Testis (tissue), 5 donors: ENCODE measurements at places on chromosomes 2 and 18.

GRCh38 chr18:67463829-67464228 is 52.7 kb downstream of the DSEL start:
- no peak overlapping the region for H3K27ac ChIP-seq
- no peaks in the 10 kb centered on the region for H3K4me1 ChIP-seq
- H3K36me3 ChIP-seq = no peaks in the 10 kb centered on the region
- no peak for DNase-seq
- no peak overlapping the region for H3K4me3 ChIP-seq
- no peaks in the 10 kb centered on the region for H3K27me3 ChIP-seq

- no peak overlapping the region for H3K4me3 ChIP-seq
- no peaks in the 10 kb centered on the region for H3K27me3 ChIP-seq
- H3K27ac ChIP-seq = no peak overlapping the region
- H3K36me3 ChIP-seq = no peaks in the 10 kb centered on the region
- no peak for DNase-seq
Measured at GRCh38 chr18:12639990-12640880, 17.7 kb downstream of the SPIRE1 start.

GRCh38 chr2:47486841-47487497 is 84.0 kb downstream of the MSH2 start:
- no peaks in the 10 kb centered on the region for H3K4me1 ChIP-seq
- H3K27ac ChIP-seq = no peak overlapping the region
- no peaks in the 10 kb centered on the region for H3K27me3 ChIP-seq
- H3K36me3 ChIP-seq = no peaks in the 10 kb centered on the region

DNA sequence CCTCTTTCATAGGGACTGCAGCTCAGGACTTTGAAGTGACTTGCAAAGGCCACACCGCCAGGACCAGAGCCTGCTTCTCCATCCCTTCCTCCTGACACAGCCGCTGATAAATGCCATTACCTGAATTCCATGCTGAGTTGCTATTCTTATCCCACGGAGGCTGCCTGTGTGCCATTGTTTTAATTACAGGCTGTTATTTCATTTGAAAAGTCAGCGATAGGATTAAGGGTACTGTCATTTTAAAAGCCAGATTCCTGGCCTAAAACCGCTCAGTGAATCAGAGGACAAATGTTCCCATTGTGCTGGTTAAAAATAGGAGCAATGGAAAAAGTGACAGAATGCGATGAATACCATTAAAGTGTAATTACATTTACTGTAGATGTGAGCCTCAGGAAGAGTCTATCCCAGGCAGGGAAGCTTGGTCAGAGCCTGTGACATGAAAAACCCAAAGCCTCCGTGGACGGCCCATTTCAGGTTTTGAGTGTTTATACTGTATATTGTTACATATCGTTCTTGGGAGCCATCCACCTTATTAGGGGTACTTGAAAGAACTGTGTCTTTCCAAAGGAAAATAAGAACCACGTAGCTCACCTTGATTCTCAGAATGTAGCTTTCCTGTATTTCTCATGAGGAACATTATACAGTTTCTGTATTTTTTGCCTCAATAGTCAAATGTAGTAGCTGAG is 41.3 kb downstream of the PDCL3 start:
- no peaks in the 10 kb centered on the region for H3K36me3 ChIP-seq
- H3K4me1 ChIP-seq = no peaks in the 10 kb centered on the region
- H3K27ac ChIP-seq = no peak overlapping the region
- no peak for DNase-seq
- no peaks in the 10 kb centered on the region for H3K27me3 ChIP-seq

- DNase-seq = no peak
- no peaks in the 10 kb centered on the region for H3K27me3 ChIP-seq
- no peaks in the 10 kb centered on the region for H3K36me3 ChIP-seq
- no peak overlapping the region for H3K4me3 ChIP-seq
- H3K4me1 ChIP-seq = no peaks in the 10 kb centered on the region
Measured at GRCh38 chr2:53497020-53497419, 270.6 kb upstream of the CHAC2 start.
